Natural killer cell treated with Interleukin-12 subunit alpha and Interleukin-12 subunit beta and Interleukin-15 and Interleukin-18, amount 100 ng/mL, for 72 hours (primary cell): ENCODE measurements at places on chromosomes 11 and 22.

DNA sequence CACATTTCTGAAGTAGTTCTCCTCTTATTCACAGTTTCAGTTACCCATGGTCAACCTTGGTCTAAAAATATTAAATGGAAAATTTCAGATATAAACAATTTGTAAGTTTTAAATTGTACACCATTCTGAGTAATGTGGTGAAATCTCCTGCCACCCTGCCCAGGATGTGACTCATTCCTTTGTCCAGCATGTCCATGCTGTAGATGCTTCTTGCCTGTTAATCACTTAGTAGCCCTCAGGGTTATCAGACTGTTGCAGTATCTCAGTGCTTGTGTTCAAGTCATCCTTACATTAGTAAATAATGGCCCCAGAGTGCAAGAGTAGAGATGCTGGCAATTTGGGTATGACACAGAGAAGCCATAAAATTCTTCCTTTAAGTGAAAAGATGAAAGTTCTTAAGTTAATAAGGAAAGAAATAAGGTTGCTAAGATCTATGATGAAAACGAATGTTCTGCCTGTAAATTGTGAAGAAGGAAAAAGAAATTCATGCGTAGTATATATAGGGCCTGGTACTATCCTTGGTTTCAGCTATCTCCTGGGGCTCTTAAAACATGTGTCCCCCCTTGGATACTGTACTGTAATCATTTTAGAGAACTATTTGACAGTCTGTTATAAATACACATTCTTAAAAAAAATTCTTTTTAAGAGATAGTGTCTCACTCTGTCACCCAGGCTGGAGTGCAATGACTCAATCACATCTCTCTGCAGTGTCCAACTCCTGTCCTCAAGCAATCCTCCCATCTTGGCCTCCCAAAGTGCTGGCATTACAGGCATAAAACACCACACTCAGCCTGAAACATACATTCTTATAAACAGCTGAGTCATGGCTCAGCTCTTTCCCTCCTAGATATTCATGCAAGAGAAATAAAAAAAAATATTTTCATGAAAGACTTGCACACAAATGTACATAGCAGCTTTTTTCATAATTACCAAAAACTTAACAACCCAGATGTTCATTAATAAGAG is 31.3 kb downstream of the MTNR1B start:
- DNase-seq: no peak

- DNase-seq: no peak
Observed at GRCh38 chr22:19895160-19895849, 40.6 kb upstream of the GNB1L start.

DNA sequence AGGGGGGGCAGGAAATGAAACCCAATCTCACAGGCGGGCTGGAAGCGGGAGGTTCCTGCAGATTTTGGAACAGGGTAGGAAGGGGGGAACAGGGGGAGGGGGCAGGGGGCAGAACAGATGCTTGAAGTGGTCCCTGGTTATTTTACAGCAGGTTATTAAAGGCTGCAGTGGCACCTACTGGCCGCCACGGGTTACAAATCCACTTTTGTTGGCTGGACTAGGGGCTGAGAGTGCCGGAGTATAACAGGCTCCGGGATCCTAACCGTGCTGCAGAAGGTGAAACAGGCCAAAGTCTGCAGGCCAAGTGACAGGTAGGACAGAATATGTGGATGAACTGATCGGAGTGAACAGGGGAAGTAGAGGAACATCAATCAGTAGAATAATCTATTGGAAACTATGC is 2.5 kb downstream of the ROBO3 start:
- DNase-seq: no peak

DNA sequence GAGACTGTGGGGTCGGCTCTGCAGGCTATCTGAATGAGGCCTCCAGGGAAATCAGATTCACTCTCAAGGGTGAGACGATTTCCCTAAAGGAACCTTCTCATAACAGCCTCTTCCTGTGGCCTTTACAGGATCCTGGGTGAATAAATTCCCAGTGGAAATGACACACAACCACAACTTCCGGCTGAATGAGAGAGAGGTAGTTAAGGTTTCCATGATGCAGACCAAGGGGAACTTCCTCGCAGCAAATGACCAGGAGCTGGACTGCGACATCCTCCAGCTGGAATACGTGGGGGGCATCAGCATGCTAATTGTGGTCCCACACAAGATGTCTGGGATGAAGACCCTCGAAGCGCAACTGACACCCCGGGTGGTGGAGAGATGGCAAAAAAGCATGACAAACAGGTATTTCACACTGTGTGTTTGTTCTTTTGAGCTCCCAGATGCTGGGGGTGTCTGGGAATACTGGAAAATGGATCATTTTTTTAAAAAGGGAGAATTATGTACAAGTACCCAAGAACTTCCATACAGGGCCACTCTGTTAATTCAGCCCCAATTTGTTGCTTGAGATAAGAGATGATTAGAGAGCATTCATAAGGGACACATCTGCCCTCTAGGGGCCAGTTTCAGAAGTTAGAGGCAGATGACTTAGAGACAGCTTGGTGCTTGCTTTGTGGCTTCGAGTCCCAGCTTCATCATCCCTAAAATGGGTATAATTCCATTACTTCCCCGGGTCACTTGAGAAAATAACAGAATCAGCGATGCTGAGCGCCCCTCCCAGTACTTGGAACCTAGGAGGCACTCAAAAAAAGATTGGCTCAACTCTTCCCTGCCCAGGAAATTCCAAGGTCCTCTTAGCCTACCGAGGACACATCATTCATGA is 10.2 kb downstream of the SERPIND1 start:
- DNase-seq: peak; percentile 65

- no peak for DNase-seq
Observed at GRCh38 chr11:36509201-36509639, 852 bp downstream of the TRAF6 start.

GRCh38 chr11:70862093-70862492 is 390.3 kb downstream of the SHANK2 start:
- DNase-seq: no peak

GRCh38 chr11:8732324-8732670 is 49.7 kb downstream of the RPL27A start:
- DNase-seq: peak; percentile 28

GRCh38 chr11:69518081-69518950 is 36.9 kb downstream of the LINC01488 start:
- no peak for DNase-seq

DNA sequence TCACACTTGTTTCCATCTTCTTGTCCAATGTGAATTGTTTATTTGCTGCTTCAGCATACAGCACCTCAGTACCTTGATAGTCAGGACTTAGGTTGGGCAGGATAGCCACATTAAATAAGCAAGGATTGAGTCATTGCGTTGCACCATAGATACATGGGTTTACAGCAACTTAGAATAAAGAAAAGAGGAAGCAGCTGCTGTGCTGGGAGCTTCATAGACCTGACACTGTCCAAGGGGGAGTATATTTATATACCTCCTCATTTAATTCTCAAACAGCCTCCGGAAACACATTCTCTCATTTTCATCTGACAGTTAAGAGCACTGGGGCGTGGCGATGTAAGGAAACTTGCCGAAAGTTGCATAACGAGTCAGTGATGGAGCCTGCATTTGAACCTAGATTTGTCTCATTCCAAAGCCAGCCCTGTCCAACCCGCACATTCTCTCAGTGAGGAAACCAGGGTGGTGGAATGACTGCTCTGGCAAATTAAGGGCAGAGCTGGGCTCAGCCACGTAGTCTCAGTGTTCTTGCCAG is 42.2 kb downstream of the UBASH3B start:
- no peak for DNase-seq

- DNase-seq: no peak
Observed at GRCh38 chr11:57348636-57349313, 10.6 kb downstream of the P2RX3 start.

DNA sequence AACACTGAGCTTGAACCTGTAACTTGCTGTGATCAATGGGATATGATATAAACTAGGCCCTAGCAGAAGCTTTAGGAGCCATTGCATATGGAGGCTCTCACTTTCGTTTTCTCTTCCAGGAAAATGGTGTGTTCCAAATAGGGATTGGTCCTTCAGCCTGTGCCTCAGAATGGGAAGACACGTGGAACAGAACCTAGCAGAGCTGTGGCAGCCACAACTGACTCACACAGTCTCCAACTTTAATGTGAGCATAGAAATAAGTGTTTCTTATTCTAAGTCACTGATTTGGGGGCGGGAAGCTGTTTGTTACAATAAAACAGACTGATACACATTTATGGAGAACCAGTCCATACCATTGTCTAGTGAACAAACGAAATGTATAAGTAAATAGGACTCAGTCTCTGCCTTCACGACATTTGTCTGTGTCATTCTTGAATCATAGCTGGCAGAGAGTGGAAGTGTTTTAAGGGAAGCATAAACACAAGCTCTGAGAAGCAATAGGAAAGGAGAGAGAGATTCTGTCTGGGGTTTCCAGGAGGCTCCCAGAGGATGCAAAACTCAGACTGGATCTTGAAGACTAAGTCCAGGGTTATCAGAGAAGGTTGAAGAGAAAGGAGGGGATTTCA is 97.3 kb downstream of the GALNT18 start:
- no peak for DNase-seq

DNA sequence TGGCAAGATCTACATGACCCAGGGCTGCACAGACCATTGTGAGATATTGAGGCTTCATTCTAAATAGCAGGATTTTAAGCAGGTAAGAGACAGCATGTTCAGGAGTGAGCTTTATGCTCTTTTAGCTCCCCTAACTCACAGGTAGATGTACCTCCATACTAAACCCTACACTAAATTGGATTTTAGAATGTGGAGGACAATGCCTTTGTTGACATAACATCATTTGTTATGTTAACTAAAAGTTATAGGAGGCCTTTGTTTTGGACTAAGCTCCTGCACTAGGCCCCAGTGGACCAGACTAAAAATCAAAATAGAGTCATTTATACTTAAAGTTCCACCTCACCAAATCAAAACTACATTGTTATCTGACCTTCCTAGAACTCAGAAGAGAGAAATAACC is 6.8 kb downstream of the DDIAS start:
- DNase-seq: no peak

DNA sequence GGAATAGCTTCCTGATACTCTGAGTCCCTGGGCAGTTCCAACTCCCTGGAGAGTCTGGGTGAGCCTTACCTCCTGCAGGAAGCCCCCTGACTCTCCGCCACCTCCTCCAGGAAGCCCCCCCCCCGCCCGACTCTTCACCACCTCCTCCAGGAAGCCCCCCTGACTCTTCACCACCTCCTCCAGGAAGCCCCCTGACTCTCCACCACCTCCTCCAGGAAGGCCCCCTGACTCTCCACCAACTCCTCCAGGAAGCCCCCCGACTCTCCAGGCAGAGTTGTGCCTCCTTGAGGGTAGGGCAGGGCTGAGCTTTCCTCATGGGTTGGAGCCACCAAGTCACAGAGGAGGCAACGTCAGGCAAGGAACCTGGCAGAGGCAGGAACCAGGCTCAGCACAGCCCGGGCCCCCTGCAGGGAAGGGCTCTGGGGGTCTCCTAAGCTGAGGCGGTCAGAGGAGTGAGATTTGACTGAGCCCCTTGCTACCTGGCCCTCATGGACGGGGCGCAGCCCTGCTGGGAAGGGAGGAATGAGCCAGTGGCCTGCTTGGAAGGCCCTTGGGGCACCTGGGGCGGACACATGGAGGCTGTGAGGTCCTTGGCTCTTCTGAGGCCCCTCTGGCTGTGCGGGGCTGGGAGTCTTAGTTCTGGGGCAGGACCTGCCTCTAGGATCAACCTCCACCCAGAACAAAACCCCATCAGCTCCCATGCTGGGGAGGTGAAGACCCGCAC is 18.1 kb downstream of the MRGPRG start:
- no peak for DNase-seq

DNA sequence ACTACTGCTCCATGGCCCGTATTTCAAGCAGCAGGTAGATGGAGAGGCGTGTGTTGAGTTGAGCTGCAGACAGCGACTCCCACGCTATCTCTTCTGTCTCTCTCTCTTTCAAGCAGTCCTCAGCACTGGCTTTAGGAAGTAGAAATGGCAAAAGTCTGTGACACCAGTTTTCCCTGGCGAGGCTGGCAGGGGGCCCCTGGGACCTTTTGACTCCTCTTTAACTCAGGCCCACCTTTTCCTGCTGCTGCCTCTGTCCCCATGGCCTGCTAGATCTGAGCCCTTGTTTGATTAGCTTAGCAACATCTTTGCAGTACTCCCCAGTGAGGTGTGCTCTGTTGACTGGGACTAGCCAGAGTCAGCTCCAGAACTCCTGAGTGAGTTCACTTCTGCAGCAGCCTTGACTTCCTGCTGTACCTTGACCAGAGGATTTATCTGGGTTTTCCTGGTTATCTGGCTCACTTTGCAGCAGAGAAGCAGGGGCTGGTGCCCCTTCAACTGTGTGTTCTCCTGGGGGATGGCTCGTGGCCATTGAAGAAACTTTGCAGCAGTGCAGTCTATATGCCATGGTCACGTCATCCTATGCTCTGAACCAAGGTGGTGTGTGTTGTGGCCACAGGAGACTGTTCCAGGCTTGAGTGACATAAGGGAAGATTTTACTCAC is 183.9 kb downstream of the DBX1 start:
- no peak for DNase-seq

GRCh38 chr11:106601684-106602297 is 416.5 kb downstream of the GUCY1A2 start:
- no peak for DNase-seq

DNA sequence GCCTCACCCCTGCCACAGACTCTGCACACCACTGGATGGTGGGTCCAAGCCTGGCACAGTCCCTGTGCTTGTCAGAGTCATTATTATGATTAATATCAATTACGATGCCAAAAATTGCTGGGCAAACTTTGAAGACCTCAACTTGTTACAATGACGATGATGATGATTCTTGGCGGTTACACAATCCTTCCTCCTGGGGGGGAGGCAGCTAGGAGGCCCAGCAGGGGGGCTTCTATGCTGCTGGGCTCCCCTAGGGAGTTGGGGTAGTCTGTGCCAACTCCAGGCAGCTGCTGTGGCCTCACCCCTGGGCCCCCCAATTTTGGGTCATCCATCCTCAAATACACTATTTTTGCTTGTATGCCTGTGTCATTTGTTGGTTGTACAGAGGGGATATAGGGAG is 12.0 kb downstream of the SLC35E4 start:
- DNase-seq: no peak

DNA sequence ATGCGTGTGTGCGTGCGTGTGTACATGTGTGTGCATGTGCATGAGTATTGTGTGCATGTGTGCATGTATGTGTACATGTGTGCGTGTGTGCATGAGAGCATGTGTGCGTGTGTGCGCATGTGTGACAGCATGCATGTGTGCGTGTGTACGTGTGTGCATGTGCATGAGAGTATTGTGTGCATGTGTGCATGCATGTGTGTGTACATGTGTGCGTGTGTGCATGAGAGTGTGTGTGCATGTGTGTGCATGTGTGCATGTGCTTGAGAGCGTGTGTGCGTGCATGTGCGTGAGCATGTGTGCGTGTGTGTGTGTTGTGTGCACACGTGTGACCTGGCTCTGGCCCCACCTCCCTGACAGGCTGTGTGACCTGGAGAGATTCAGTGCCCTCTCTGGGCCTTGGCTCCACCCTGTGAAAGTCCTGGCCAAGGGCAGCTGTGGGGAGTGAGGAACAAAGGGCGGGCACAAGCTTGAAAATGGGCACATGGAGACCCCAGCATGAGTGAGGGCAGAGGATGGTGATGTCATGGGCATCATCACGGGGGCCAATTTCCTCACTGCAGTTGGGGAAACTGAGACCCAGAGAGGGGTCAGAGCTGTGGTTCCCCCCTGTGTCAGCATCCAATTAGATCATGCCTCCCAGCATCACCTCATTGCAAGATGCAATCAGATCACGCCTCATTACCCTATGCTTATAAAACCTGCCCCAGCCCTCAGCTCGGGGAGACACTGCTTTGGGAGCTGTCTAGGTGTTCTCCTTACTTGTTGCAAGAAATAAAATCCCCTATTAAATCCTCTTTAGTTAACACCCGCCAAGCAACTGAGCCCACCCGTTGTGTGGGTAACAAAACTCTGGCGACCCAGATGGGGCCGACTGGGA is 658 bp downstream of the ACY3 start:
- no peak for DNase-seq

- DNase-seq: no peak
Observed at GRCh38 chr22:41367680-41368542, 13.8 kb upstream of the TEF start.
